Activated CD8-positive, alpha-beta memory T cell treated with anti-CD3 and anti-CD28 coated beads for 48 hours (primary cell): ENCODE measurements at places on chromosomes 6 and 20.

DNA sequence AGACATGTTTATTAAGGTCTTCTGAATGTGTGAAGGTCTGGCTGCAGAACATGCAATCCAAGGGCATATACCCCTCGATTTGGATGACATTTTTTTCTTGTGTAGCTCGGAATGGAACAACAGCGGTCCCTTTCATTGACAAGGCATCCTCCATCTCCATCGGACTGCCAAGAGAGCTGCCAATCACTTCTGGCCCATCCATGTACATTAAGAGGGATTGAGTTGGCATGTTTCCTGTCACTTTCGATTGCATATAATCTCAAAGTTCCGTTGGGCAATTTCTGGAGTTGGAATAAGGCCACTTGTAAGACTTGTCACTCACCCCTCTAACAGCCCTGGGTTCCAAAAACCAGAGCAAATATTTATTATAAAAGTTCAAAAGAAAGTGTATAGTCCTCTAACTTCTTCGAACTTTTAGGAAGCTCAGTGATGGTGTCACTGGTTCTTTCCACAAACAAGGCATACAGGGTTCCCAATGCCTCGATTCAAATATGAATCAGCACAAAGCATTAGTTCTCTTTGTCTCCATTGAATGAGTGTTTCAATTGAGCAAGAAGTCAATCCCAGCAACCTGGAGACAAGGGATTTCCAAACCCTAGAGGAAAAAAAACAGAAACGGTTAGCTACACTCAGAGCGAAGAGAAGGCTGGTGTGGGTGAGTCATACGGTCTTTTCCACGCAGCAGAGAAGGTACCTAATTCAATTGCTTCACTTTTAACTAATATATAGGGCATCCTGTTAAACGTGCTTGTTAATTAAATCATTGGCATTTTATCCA, 10.9 kb downstream of the ZNF217 start:
- no peak for DNase-seq

DNA sequence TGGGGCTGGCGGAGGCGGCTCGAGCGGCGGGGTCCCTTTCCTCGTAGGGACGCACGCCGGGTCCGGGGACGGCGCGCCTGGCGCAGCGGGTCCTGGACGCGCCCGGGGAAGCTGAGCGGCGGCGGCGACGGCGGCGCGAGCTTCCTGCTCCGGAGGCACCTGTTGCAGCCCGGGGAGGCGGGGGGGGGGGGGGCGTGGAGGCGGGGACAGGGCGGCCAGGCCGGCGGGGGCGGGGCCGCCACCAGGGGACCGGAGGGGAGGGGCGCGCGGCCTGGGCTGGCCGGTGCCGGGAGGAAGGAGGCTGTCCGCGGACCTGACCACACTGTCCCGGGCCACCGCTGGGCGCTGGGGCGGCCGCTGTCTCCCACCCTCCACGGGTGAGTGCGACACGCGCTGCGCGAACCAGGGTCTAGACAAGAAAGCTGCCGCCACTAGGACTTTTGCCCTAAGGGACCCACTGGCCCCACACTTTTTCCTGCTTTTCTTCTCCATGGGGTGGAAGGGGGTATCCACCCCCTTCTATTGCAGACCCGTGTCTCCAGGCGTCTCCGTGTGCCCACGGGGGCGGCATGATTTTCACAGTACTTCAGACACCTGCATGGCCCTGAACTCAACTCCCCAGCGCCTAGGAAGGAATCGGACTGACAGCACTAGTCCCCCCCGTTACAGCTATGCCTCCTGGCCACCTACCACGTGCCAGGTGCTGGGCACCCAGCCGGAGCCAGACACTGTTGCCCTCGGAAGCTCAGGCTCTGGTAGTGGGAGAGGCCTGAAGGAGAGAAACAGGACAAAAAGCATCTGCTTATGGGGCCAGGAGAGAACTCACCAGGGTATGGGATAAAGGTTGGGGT, at the start of gene NFATC2:
Gene NFATC2, minus strand, starts transcription at position 149 of the 851 bp plus-strand sequence. CDS start 220 bp downstream, outside the sequence.
- DNase-seq: no peak

DNA sequence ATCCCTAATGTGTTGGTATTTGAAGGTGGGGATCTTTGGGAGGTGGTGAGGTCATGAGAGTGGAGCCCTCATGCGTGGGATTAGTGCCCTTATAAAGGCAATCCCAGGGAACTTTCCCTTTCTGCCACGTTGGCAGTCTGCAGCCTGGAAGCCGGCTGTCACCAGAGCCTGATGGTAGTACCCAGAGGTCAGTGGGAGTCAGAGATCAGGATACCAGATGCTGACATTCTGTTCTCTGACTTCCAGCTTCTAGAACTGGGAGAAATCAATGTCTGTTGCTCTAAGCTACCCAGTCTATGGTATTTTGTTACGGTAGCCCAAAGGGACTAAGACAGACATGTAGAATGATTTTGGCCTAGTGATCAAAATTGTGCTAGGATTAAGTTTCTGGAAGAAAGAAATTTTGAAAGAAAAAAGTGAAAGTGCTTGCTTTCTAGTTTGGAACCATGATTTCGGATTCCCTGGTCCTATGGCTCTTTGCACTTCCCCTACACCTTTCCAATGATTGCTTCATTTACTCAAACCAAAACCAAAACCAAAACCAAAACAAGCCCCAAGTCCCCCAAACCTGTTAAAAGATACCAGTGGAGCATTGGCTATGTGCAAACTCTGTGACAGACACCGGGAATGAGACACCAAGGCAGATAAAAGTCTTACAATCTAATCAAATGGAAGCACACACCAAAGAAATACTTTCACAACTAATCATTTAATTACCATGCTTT, 173.7 kb upstream of the ZNF217 start:
- DNase-seq: no peak

- no peak for DNase-seq
Measured at GRCh38 chr6:25326126-25326525, 47.0 kb downstream of the CARMIL1 start.

- DNase-seq: no peak
Measured at GRCh38 chr6:52381249-52381648, 19.3 kb downstream of the PAQR8 start.

GRCh38 chr6:34018961-34019606, 126.8 kb downstream of the GRM4 start:
- DNase-seq: no peak

GRCh38 chr20:53870426-53871315, 199.7 kb downstream of the BCAS1 start:
- no peak for DNase-seq

GRCh38 chr20:41848180-41848579, 230.0 kb upstream of the CHD6 start:
- DNase-seq: no peak

DNA sequence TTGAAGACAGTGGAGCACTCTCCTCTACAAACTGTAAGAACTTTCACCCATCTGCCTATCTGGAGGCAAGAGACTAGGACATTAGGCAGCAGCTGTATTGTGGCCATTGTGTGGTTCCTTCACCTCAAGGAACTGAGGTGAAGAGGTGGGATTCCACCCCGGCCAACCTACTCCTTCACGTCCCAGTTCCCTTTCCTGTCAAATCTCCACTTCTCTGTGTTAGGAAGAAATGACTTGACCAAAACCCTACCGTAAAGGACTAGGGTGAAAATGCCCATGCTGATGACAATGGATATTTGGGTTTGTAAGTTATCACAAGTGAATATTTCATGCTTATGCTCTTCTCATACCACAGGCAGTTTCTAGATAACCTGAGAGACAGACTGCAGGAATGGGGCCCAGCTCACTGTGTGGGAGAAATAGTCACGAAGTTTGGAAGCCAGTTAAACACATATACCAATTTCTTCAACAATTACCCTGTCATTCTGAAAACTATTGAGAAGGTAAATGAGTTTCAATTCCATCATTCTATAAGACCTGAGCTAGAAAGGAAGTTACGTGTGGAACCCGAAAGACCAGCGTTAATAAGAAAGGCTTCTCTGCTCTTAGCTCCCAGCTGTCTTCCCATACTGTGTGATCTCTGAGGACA, 86.6 kb downstream of the ECT2L start:
- no peak for DNase-seq

DNA sequence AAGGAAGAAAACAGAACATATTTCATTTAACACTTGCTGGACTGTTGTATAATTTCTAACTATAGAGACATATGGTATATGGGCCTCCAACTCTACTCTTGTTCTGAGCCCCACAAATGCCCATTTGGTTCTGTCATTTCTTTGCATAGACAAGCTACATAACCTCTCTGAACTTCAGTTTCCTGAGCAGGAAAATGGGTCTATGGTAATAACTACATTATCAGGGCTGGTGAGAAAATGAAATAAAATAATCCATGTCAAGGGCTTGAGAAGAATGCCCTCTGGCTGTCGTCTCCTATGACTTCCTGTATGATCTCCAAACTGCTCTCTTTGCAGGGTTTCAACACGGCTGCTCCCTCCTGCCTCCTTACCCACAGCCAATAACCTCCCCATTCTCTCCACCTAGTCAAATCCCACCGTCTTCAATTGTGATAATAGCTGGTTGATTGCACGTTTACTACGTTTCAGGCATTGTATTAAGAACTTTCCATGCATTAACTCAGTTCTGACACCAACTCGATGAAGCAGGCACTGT, 12.0 kb downstream of the ZCCHC3 start:
- DNase-seq: no peak

GRCh38 chr6:34897130-34897529, 8.1 kb downstream of the ANKS1A start:
- no peak for DNase-seq

- DNase-seq: no peak
Measured at GRCh38 chr6:147506704-147507114, 1.8 kb upstream of the SAMD5 start.

DNA sequence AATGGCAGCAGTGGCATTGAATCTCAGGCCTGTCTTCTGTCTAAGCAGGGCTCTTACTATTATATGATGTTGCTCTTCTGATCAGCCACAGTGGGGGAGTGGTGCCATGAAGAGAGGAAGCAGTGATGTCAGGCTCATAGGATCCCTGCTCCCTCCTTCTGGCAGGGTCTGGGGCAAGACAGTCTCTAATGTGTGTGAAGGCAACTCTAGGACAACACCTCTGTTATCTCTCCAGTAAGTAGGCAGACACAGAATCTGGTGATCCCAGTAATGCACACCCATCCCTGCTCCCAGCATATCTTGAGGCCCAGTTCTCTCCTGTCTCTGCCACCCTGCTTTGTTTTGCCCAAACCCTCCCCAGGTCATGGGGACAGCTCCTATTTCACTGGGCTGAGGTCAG, 8.8 kb downstream of the C20orf202 start:
- no peak for DNase-seq

GRCh38 chr20:32898729-32899128, 40.0 kb downstream of the EFCAB8 start:
- DNase-seq: no peak

- DNase-seq: no peak
Measured at GRCh38 chr6:144855812-144856531, 570.8 kb downstream of the UTRN start.

GRCh38 chr6:142787422-142787821, 157.6 kb downstream of the HIVEP2 start:
- no peak for DNase-seq

GRCh38 chr20:58094160-58094559, 134.3 kb downstream of the ANKRD60 start:
- no peak for DNase-seq

GRCh38 chr6:114282292-114282691, 60.5 kb downstream of the HS3ST5 start:
- DNase-seq: no peak

GRCh38 chr20:54292185-54292584, 84.3 kb downstream of the PFDN4 start:
- DNase-seq: no peak

GRCh38 chr20:35994994-35995453, 26.6 kb downstream of the CNBD2 start:
- DNase-seq: peak; percentile 60

- no peak for DNase-seq
Measured at GRCh38 chr6:14079971-14080370, 37.6 kb upstream of the CD83 start.

GRCh38 chr6:87870556-87870955, 168.5 kb upstream of the AKIRIN2 start:
- no peak for DNase-seq

DNA sequence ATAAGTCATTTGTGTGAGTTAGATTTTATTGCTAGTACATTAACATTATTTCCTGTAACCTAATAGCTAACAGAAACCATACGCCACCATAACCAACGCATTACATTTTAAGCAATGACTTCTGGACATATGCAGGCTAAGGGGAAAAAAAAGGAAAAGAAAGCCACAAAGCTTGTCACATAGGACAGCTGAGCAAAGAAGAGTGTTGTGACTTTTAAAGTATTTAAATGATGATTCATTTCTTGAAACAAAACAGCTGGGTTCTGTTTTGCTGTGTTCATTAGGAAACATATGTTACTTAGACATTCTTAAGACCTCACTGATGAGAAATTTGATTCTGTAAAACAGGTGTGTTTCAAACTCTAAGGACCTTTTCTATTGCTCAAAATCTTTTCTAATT, 171.4 kb downstream of the COL9A1 start:
- DNase-seq: no peak

DNA sequence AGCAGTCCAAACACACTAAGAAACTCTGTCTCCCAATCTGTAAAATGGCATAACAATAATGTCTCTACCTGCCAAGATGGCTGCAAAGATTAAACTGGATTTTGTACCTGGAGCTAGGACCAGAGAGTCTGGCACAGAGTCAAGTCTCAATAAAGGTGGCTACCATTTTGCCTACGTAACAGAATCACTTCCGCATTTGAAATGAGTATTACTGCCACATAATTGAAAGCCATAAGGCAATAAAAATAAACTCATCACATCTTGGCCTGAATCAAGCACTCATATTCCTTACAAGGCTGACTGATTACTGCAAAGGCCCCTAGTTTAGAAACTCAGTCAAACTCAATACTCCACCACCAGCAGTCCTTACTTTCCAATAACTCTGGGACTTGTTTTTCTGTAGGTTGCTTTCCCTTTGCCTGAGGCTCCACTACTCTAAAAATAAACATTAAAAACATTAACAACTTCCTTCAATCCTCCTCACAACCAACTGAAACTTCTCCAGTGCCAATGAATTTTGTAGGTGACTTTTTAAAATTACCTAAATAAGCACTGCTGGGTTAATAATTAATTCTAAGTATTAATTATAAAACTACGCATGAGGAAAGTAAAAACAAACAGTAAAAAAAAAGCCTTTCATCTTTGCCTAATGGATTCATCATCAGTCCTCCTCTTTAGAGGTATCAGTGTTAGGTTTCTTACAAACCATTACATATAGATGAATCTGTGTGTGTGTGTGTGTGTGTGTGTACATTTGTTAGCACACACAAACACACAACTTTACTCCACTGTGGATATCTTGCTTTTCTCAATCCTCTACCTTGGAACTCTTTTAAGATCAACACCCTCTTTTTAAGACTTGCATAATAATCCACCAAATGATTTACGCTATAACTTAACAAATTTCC, 3.7 kb downstream of the KIF16B start:
- DNase-seq: no peak

GRCh38 chr6:136826216-136826615, 3.8 kb downstream of the PEX7 start:
- DNase-seq: no peak

- no peak for DNase-seq
Measured at GRCh38 chr6:96795481-96795880, 41.8 kb downstream of the GPR63 start.
